ENCODE measurements at places on chromosomes 5 and 9. TPM values are rescaled to one million over a fixed set of nuclear protein-coding genes. Genes with fewer than 3 reads are reported as not detected.
A peak's percentile ranks its signal among the peaks of the same experiment; 100 is the strongest.

DNA sequence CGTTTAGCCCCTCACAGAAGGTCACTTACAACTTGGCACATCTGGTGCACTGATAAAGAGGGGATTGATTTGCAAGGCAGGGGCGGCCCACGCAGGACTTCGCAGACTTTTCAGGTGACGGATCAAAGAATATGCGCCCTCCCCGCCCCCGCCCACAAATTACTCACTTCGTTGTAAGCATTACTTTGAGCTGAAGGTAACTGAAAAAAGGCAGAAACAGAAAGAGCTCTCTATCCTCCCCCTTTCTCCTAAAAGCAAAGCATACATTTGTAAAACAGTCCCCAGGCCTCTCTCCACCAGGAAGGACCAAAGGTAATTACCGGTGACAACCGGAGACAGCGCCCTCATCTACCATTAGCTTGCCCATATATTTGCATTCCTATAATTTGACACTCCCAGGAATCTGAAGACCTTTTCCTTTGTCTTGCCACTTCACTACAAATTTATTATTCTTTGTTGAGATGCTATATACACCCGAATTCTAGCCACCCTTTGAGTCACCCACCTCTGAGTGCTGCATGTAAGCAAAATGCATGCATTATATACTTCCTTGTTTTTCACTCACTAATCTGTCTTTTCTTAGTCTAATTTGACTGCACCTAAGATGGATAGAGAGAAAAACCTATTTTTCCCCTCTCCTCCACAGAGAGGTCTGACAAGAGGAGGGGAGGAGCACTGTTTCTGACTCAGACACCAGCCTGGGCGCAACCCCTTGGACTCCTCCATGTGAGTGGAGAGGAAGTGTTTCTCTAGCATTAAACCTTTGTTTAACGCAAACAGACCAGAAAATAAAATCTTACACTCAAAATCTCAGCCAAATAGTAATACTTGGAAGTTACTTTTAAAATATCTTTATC lies 74.7 kb upstream of the SPIN1 start:
- H3K27ac ChIP-seq: no peak overlapping the region
- no peaks in the 10 kb centered on the region for H3K4me1 ChIP-seq
- no peaks in the 10 kb centered on the region for H3K27me3 ChIP-seq
- DNase-seq: no peak

- H3K27ac ChIP-seq: no peak overlapping the region
- no peak overlapping the region for H3K4me3 ChIP-seq
- no peak for DNase-seq
- no peaks in the 10 kb centered on the region for H3K27me3 ChIP-seq
Observed at GRCh38 chr5:95631991-95632675, 12.2 kb downstream of the GPR150 start.

DNA sequence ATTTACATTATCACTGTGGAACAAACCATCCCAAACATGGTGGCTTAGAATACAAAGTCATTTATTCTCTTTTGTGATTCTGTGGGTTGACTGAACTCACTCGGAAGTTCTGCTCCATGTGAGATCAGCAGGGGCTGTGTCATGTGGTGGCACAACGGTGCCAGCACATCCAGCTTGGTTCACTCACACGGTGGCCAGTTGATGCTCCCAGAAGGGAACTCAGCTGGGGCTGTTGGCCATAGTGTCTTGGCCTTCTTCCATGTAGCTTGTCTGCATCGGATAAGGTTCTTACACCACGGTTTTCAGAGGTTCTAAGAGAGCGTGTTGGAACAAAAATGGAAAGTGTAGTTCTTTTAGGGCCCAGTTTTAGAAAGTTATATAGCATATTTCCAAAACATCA lies 312.7 kb downstream of the DMRT2 start:
- H3K27ac ChIP-seq: no peak overlapping the region
- H3K4me3 ChIP-seq: no peak overlapping the region
- H3K27me3 ChIP-seq: no peaks in the 10 kb centered on the region
- DNase-seq: no peak
- no peaks in the 10 kb centered on the region for H3K4me1 ChIP-seq

GRCh38 chr9:137267933-137268355 lies 9.6 kb upstream of the TOR4A start:
- H3K27ac ChIP-seq: peak overlapping the region; percentile 70
- H3K27me3 ChIP-seq: no peaks in the 10 kb centered on the region
- no peak overlapping the region for H3K4me3 ChIP-seq
- peaks cover 41% of the 10 kb centered on the region for H3K4me1 ChIP-seq
- H3K36me3 ChIP-seq: peaks cover 78% of the 10 kb centered on the region

The DNAJB5 gene
- 6.0 TPM for total RNA-seq

The SPATA6L gene
- total RNA-seq: 16.3 TPM

The ROPN1L gene
- total RNA-seq: 11.5 TPM
